ENCODE measurements at places on chromosomes 3 and 15.

- DNase-seq = no peak
These were observed 143.4 kb downstream of the CHSY1 start for GRCh38 chr15:101108461-101108775.

DNA sequence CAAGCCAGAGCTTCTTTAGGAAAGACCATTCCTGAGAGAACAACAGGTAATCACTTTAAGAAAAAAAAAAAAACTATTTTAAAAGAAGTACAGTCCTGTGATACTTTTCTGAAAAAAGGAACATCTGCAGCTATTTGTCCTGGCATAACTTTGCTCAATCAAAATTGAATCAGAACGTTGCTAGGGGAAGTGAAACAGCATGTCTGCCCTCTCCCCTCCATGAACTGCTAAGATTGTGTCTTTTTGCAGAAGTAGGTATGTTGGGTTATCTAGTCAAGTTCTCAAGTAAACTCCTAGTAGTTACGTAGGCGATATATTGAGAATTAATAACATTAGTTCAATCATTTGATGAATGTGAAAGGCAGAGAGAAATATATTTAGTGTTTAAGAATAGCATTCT, 1013.3 kb downstream of the TUSC7 start:
- DNase-seq = no peak

- no peak for DNase-seq
These were observed 2.8 kb upstream of the ABHD2 start for GRCh38 chr15:89085289-89085926.

GRCh38 chr3:79268422-79268821, 499.4 kb downstream of the ROBO1 start:
- no peak for DNase-seq

DNA sequence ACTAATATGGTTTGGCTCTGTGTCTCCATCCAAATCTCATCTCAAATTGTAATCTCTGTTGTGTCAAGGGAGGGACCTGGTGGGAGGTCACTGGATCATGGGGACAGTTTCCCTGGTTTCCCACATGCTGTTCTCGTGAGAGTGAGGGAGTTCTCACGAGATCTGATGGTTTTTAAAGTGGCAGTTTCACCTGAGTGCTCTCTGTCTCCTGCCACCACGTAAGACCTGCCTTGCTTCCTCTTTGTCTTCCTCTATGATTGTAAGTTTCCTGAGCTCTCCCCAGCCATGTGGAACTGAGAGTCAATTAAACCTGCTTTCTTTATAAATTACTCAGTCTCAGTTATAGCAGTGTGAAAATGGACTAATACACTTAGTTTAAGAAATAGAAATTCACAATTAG, 228.9 kb downstream of the CD47 start:
- no peak for DNase-seq

- DNase-seq = no peak
These were observed 130.4 kb upstream of the UBE2E2 start for GRCh38 chr3:23072693-23073092.

- DNase-seq = no peak
These were observed 535.1 kb downstream of the NLGN1 start for GRCh38 chr3:173932624-173933023.

DNA sequence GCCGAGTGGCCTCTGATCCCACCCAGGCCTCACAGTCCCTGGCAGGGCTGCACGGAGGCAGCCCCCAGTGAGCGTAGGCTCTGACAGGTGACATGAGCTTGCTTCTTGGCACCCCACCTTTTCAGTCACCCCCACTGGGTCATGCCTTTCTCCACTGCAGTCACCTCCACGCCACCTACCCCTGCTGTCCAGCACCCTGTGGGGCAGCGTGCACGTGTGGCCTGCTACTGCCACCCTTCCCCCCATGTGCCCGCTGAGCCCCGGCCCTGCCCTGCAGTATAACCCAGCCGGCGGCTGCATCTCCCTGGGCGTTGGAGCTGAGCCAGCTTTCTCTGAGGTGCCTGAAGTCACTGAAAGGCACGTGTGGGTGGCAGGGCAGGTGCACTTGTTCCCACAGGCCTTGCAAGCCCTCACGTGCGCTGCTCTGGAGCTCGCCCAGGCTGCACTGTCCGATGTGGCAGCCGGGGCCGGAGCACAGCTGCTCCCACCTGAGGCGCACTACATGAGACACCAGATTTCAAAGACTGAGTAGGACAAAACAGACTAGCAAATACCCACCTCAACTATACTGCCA, 65.6 kb downstream of the NIPA2 start:
- no peak for DNase-seq

DNA sequence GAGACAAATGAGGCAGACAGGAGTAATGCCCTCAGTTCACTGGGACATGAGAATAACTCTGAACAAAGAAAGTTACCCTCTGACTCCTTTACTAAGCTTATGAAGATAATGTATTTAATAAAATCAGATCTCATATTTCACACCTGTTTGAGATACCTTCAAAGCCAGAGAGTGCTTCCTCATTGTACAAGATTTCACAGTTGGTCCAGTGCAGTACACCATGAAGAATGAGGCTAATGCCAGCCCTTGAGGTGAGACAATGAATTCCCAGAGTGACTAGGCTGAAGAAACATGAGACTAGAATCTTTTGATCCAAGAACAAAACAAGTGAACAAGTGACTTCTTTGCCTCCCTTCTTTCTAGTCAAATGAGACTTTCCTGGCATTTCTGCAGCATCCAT, 1133.8 kb downstream of the TUSC7 start:
- no peak for DNase-seq

DNA sequence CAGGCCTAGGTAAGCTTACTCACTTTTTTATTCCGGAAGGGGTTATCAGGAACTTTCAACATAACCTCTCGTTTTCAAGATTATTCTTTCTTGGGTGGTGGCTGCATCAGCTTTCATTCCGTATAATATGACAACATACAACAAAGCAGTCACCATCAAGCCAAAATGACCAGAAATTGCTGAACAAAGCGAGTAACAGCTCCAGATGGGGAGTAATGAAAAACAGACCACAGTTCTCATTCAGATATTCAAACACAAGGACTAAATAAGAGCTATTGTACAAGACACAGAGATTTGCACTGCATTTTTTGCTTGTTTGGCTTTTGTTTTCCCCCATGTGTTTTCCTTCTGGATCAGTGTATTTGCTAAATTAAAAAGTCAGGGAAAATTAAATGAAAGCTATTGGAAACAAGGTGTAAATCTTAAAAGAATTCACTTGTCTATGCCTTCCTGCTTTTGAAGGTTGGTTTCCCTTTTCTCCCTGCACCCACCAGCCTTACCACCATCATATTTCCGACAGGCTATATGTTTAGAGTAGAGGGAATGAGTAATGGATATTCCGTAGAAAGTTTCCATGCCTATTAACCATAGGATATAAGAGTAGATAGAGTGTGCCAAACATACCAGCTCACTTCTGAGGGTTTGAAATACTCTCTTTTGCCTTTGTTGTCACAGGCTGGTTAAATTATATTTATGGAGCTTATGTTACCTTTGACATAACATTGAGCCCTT, 213.6 kb downstream of the RBMS3 start:
- DNase-seq = no peak

- no peak for DNase-seq
These were observed 24.0 kb upstream of the SPTSSB start for GRCh38 chr3:161395115-161396012.

DNA sequence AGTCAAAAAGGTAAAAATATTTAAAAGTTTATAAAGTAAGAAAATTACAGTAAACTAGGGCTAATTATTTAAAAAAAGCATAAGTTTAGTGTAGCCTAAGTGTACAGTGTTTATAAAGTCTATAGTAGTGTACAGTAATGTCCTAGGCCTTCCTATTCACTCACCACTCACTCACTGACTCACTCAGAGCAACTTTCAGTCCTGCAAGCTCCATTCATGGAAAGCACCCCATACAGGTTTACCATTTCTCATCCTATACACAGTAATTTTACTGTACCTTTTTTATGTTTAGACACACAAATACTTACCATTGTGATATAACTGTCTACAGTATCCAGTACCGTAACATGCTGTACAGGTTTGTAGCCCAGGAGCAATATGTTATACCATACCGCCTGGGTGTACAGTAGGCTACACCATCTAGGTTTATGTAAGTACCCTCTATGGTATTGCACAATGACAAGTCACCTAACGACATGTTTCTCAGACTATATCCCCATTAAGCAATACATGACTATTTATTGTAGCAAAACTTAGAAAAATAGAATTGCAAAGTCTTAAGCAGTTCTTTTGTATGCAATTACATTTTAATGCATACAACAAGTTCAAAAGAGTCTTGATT, 19.5 kb downstream of the AVEN start:
- no peak for DNase-seq

DNA sequence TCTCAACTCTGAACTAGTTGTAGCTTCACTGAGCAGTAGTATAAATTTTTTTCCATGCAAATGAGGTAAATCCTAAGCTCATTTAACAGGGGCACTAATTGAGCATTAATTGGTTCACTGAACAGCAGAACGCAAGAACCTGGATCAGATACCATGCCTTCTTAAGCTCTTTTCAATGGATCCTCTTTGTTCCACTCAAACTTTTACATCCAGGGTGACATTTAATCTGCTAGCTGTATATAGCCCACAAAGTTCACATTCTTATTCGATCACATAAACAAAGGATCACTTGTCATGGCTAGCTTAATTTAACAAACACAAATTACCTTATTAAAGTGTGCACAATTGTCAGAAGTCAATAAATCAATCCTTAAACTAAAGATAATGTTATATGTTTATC, 281.6 kb downstream of the CNTN6 start:
- no peak for DNase-seq

- no peak for DNase-seq
These were observed 3.6 kb downstream of the GADL1 start for GRCh38 chr3:30890907-30891306.

GRCh38 chr3:66747261-66747660, 246.4 kb upstream of the LRIG1 start:
- no peak for DNase-seq

- DNase-seq = no peak
These were observed 275.4 kb downstream of the TIGIT start for GRCh38 chr3:114569186-114569585.

DNA sequence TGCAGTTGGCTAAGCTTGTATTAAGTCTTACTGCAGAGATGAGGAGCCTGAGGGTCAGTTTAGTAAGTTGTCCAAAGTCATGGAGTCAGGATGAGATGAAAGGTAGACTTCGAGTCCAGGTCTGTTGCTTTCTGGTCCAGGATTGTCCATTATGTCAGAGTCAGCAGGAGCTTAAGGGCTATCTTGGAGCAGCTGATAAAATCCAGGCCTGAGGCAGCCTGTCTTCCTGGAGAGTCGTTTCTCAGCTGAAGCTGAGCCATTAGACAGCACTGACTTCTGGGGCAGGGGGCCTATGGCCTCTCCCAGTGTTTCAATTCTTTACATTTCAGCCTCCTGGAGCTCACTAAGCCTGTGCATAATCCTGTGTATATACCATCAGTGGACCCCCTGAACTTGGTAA, 219.5 kb upstream of the GAP43 start:
- no peak for DNase-seq
